ENCODE measurements at places on chromosomes 2 and 18.

GRCh38 chr2:42386682-42387081 is 25.7 kb upstream of the COX7A2L start:
- no peak for DNase-seq

GRCh38 chr2:224835405-224835804 is 119.2 kb upstream of the CCDC195 start:
- no peak for DNase-seq

DNA sequence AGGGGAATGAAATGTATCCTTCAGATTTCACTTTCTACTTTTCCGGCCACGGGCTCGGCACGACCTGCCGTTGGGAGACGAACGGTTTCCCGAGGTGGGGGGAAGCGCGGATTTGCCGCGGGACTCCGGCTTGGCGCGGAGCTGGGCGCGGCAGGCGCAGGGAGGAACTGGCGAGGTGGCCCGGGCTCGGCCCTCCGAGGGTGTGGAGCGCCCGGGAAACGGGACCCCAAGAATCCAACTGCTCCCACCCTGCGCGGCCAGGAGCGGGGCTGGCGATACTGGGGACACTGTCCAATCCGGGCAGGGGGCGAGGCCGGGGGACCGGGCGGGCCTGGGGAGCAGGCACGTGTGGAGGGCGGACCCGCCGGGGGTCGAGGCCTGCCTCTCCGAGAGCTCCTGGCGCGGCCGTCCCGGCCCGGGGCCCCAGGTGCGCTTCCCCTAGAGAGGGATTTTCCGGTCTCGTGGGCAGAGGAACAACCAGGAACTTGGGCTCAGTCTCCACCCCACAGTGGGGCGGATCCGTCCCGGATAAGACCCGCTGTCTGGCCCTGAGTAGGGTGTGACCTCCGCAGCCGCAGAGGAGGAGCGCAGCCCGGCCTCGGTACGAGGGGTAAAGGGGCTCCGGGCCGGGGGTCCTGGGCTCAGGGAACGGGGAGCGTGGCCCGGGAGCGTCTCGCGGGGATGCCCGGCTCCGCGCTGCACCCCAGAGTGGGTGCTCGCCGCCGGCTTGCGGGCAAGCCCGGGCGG is at the start of gene ANXA4:
Gene ANXA4 (plus strand): TSS at position 560 of the 747 bp plus-strand sequence. CDS start 39,432 bp downstream, outside the sequence.
- DNase-seq, result peak; percentile 72

DNA sequence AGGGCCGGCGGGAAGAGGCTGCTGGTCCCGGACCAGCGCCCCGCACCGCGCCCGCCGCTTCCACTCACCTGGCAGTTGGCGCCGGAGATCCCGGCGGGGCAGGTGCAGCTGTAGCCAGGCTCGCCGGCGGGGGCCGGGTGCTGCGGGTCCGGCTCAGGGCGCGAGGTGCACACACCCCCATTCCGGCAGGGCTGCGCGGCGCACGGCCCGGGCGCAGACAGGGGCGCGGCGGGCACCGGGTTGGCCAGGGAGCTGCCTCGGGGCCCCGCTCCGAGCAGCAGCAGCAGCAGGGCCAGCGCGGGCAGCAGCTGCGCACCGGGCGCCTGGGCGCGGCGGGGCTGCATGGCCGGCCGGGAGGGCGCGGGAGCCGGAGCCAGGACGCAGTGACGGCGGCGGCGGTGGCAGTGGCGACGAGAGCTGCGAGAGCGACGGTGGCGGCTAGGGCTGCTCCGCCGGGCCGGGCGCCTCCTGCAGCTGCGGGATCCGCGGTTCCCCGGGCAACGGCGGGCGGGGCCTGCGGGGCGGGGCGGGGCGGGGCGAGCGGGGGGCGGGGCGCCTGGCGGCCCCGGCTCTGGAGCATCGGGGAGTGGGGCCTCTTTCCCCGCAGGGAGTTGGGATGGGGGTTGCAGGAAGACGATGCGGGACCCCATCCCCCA is at the start of gene DNER:
Gene DNER (minus strand): TSS at position 476 of the 656 bp plus-strand sequence. CDS start 132 bp downstream, at position 344.
- DNase-seq, result peak; percentile 59

- DNase-seq, result no peak
Observed at GRCh38 chr2:9757501-9758264, 85.6 kb upstream of the TAF1B start.

Data from activated naive CD8-positive, alpha-beta T cell treated with anti-CD3 and anti-CD28 coated beads, Interleukin-2, amount 50 U/mL, for 24 hours (primary cell).